ENCODE measurements at places on chromosomes 5 and 9.

GRCh38 chr9:84513473-84513872 lies 156.1 kb upstream of the NTRK2 start:
- no peak for DNase-seq

DNA sequence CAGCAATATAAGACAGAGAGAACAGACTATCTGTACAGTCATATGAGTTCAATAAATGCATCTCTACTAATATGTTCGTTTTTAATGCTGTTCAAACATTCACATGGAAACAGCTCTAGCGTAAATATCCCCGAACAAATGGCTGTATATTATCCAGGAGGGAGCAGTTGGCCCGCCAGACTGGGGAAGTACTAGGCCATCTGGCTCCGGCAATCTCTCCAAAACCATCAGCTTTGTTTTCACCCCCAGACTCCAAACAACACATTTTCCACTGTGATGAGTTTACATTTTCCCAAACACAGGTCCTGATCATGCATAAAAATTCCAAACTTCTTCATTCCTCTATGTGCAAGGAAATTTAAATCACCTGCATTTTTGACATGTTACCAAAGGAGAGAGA lies 8.7 kb downstream of the EBF1 start:
- DNase-seq, result no peak

- no peak for DNase-seq
These were observed 13.0 kb downstream of the VCP start for GRCh38 chr9:35059438-35059837.

DNA sequence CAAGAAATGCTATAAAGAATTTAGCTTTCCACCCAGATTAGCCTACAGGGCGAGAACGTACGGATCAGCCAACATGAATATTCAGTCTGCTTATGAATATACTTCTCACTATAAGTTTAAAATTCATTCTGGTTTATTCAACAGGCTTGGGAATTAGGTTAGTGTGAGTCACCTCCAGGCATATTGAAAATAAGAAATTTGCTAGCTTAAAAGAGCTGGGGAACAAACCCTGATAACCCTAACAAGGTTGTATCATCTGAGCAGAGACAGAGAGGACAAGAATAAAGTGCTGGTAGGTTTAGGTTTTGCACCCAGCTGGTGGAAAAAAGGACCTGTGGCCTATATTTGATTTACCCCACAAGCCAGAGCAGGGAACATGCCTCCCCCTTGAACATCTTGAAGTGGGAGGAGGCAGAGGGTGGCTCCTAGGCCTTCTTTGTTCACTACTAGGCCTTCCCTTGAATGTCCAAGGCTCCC lies 12.3 kb downstream of the FNBP1 start:
- no peak for DNase-seq

DNA sequence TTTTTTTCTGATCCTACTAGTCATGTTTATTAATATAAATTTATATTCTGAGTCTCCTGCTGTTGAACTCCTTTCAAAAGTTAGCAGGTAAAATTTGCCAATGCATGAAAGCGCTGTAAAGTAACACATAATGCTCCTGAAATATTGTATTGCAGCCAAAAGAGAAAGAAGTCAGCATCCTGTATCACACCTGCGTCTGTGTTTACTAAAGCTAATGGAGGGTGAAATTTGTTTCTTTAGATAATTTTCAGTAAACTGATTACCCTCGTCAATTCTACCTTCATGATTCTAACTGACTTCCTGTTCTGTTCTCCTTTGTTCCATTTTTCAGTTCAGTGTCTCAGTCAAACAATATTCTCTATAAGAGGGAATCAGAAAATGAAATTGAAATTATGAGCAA lies 415.4 kb downstream of the CDH9 start:
- no peak for DNase-seq

DNA sequence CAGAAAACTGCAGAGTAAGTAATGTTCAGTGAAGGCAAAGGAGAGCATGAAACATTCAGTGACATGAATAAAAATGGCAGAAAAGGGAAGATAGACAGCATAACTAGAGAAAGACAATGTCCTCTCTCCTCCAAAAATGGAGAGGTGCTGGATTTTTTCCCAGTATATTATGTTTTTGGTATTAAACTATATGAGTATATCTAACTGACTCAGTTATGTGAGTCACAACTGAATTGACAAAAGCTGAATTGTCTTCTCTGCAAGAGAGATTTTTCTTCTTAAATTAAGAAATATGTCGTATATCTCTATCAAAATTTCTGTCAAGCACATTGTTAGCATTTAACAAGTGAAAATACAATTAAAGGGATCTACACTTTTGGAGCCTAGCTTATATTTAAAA lies 375.1 kb downstream of the CHSY3 start:
- DNase-seq, result no peak

- DNase-seq, result no peak
These were observed 155.7 kb upstream of the SH3GL2 start for GRCh38 chr9:17422994-17423680.

DNA sequence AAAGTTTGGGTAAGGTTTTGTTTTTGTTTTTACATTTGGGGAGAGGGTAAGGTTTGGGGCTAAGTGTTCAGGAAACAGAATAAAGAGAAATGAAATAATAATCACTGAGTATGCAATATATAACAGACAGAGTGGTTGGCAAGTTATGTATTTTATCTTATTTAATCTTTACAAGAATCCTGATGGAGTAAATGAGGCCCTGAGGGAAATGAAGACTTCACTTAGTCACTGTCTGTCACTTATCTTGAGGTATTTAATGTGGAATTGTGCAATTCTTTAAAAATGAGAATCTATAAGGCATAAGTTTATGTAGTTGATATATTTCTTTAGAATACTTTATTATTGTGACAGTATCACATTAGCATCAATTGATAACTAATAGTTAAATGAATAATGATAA lies 48.1 kb downstream of the TEK start:
- DNase-seq, result no peak

DNA sequence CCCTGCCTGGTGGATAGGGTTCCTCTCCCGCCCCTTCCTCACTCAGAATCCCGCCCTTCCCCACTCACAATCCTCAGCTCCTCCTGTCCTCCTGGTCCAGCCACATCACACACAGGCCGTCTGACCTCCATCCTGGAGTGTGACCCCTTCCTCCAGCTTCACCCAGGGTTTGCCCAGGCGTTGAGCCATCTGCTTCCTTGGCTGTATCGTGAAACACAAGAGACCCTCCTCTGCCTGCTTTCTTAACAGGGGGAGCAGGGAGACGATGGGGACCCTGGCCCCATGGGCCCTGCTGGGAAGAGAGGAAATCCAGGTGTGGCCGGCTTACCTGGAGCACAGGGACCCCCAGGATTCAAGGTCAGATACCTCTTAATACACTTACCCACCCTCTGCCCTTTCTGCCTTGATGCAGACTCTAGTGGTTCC lies 32.3 kb upstream of the ORM1 start:
- no peak for DNase-seq

DNA sequence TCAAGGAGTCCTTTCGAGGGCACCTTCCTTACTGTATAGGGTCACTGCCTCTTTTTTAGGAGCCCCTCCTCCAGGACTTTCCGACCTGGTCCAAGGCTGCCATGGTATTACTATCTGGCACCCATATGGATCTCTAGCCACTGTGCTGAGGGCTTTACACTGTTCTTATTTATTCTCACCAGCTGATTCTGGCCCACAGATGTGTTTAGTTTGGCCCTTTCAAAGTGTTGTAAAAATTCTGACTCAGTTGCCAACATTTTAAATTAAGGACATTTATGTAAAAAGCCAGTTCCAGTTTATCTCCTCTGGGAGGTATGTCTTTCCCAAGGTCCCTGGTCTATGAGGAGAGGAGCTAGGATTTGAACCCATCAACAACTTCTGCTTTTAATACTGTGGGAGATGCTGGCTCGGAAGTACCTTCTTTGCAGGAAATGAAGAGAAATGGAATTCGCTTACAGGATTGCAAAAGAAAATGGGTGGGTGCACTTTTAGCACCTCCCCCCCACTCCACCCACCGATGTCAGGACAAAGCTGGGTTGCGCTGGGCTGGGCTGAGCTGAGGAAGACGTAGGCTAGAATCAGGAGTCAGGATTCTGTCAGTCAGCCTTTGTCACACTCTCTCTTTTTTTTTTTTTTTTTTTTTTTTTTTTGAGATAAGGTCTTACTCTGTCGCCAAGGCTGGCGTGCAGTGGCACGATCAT lies 7.8 kb downstream of the JADE2 start:
- DNase-seq, result no peak

- DNase-seq, result no peak
These were observed 260.7 kb upstream of the KCNN2 start for GRCh38 chr5:114101153-114101552.

DNA sequence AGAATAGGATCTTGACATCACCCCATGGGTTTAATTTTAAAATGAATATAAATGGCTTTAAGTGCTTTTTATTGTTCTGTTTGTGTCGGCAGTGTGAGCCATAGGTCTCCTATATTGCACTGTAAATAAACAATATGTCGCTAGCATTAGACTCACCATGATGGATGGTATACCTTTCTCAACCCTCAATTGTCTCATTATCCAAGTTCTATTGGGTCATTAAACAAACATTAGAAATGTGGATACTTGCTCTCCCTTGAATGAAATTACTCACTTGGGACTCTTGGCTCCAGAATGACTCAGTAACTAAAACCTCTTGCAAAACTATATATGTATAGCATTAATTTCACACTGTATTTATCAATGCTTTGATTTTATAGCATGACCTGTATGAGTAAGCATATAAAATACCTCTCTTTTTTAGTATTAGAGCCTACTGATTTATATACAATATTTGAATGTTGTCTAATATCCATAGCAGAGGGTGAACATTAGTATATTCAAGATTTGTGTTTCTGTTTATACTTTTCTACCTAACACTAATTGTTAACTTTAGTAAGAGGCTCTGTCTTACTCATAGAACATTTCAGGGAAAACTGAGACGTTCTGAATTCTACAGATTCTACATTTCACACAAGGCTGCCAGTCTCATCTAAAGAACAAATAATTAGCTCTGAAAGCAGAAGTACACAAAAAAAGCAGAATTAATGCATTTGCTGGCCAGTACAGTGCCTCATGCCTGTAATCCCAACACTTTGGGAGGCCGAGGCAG lies 303.8 kb upstream of the PRR16 start:
- no peak for DNase-seq

- DNase-seq, result no peak
These were observed 18.4 kb downstream of the POU5F2 start for GRCh38 chr5:93723005-93723404.

- no peak for DNase-seq
These were observed 41.7 kb downstream of the TMEM167A start for GRCh38 chr5:83035373-83036100.

DNA sequence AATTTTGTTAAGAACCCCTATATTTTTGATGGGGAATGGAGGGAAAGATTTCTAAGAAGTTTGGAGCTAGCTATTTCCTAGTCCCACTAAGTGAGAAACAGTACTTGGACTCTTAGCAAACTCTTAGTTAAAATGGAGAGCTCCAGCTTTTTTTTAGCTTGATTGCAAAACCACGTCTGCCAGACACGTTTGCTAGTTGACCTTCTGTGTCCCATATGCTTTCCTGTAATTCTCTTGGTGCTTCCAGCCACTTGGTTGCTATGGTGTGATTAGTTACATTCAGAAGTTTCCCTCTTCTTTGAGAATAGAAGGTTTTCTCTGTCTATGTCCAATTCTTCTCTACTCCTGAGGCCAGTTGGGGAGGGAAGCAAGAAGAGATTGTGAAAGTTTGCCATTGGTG lies 417.0 kb upstream of the TLE4 start:
- no peak for DNase-seq

GRCh38 chr5:130231786-130232185 lies 327.5 kb downstream of the CHSY3 start:
- DNase-seq, result no peak

GRCh38 chr9:36835271-36835996 lies 198.6 kb downstream of the PAX5 start:
- no peak for DNase-seq

- peak; percentile 35 for DNase-seq
These were observed 11.4 kb downstream of the OTULIN start for GRCh38 chr5:14675865-14676300.

DNA sequence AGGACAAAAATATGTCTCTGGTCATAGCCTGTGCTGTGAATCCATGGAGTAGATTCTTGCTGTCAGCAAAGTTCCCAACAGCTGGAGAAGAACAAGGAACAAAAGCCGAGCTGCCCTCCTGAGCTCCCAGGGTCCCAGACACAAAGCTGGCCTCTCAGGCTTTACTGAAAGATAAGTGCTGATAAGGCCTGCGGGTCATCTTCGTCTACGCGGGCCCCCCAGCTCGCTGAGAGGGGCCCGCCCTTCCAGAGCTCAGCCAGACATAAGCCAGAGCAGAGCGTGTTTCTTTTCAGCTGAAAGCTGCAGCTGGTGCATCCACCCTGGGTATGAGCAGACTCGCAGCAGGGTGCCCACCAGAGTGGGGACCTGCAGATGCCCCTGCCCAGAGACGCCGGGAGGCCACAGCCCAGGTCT lies 84.7 kb downstream of the HSD17B3 start:
- no peak for DNase-seq

- DNase-seq, result no peak
These were observed 1.0 kb downstream of the FAM200C start for GRCh38 chr5:160398806-160399205.

DNA sequence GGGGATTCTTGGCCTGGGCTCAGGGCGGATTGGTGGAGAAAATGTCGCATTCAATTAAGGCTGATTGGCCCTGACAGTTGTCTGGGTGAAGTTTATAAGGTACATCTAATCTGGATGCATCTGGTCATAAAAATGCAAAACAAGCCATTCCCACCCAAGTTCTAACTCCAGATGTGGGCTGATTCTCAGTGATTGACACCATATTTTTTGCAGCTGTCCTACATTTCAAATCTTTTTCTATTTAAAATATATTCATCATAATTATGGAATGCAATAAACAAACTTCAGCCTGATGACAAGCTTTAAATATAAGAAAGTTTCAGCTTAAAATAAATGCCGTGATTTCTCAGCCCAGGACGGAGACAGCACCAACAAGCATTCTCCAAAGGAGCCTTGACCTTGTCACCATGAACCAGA lies 146.4 kb upstream of the SMIM23 start:
- no peak for DNase-seq

DNA sequence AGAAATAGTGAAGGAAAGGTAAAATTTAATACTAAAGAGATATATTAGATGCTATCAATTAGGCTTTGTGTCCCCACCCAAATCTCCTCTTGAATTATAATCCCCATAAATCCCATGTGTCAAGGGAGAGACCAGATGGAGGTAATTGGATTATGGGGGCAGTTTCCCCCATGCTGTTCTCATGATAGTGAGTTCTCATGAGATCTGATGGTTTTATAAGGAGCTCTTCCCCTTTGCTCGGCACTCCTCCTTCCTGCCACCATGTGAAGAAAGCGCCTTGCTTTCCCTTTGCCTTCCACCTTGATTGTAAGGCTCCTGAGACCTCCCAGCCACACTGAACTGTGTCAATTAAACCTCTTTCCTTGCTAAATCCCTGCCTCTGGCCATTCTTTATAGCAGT lies 697.0 kb upstream of the RGMB start:
- no peak for DNase-seq

- peak; percentile 74 for DNase-seq
These were observed 26.2 kb downstream of the TCF7 start for GRCh38 chr5:134140530-134141201.

DNA sequence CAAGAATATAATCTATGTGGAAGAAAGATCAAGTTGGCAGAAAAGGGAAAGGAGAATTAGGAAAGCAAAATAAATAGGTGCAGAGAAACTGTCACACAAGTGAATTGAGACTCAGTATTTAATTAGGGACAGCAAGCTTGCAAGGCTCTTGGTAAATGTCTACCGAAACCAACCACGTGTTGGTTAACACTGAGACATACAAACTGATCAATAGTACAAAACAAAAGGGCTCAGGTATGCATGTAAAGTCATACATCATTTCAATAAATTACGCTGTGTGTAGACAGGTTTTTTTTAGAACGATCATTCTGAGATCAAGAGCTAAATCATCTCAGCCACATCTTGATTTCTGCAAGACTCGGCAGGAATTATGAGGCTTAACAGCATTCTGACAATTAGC lies 225.4 kb downstream of the EBF1 start:
- peak; percentile 18 for DNase-seq
